NCI-H1694 (cell line): ENCODE measurements at places on chromosomes 5 and 9.

DNA sequence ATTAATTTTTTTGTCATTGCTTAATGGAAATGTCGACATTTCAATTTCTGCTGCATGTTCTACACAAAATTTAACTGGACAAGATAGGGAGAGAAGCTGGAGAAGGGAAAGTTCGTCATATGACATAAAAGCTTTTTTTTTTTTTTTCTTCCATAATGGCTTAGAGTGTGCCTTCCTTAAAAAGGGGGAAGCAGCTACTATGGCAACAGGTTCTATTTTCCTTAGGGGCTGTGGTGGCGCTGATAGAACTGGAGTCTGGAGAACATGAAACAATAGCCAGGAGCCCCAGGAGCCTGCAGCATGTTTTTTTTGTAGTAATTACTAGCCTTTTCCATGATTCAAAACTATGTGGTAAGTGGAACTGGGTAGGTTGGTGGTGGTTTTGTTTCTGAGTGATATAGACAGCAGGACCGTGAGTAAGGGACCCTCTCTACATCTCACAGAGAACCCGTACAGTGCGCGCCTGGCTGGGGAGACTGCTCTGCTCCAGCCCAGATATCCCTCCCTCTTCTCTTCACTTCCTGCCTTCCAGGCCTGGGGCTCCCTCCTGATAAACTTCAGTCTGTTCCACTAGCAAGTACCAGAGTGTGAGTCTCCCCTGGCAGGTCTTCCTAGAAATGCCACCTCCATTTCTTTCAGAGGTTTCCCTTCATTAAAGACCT lies 301.6 kb downstream of the NR3C1 start:
- no peak for DNase-seq

DNA sequence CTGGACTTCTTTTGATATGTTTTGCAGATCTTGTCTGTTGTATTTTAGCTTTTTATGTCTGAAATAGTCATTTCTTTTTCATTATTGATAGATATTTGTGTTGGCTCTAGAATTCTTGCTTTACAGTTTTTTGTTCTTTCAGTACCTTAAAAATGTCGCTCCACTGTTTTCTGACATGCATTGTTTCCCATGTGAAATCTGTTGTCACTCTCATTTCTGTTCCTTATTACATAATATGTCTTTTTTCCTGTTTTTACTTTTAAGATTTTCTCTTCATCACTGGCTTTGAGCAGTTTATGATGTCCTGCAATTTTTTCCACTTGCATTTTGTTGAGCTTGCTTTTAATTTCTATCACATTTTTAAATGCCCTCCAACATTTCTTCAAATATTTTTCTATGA lies 270.4 kb upstream of the TARS1 start:
- no peak for DNase-seq

GRCh38 chr5:120297616-120298015 lies 166.5 kb upstream of the PRR16 start:
- no peak for DNase-seq

GRCh38 chr9:126934441-126934840 lies 19.9 kb downstream of the RALGPS1 start:
- DNase-seq, result no peak

DNA sequence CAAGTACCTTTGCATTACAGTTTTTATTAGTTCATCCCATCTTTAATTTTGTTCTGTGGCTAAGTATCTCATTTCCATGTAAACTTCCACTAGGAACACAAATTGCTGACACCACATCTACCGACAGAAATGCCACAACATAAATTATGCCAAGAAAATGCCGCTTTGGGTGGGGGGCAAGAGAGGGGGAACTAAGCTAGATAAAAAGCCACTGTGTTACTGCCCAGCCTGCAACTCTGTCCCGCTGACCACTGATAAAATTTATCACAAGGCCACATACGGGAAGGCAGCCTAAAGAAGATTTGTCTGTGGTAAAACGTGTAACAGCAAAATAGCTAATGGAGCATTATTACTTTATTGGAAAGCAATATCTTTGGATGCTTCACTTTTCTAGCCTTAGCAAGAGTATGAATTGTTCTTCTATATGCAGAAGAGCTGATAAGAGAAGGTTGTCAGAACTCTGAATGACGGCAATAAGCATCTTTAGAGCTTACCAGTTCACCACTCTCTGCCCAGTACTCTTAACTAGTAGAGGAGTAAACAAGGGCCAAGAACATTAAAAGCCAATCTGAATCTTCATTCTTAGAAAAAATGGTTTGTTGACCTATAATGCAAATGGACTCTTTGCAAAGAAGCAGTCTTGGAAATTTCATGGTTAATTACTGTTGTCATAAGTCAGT lies 172.2 kb upstream of the MEF2C start:
- no peak for DNase-seq

GRCh38 chr5:174553556-174553955 lies 170.8 kb upstream of the MSX2 start:
- DNase-seq, result no peak

- no peak for DNase-seq
Measured at GRCh38 chr9:20630241-20630943, 8.1 kb upstream of the MLLT3 start.

- DNase-seq, result no peak
Measured at GRCh38 chr5:57338068-57338867, 144.3 kb downstream of the ACTBL2 start.

- no peak for DNase-seq
Measured at GRCh38 chr5:16050414-16050813, 129.2 kb downstream of the MARCHF11 start.

GRCh38 chr9:36488389-36488756 lies 84.3 kb upstream of the MELK start:
- no peak for DNase-seq

DNA sequence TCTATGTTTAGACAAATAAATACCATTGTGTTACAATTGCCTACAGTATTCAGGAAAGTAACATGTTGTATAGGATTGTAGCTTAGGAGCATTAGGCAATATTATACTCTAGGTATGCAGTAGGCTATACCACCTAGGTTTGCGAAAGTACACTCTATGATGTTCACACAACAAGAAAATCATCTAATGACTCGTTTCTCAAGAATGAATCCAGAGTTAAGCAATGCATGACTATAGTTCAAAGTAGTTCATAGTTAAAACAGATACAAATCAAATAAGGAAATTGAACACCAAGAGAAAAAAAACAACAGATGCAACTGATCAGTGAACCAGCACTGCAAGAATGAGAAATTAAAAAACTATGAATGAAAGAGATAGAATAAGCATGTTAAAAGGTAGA lies 27.6 kb upstream of the ABLIM3 start:
- DNase-seq, result no peak

GRCh38 chr9:113906411-113907110 lies 30.5 kb downstream of the ZNF618 start:
- DNase-seq, result no peak

GRCh38 chr5:38468978-38469706 lies 87.3 kb downstream of the LIFR start:
- no peak for DNase-seq

GRCh38 chr5:179963375-179963774 lies 55.7 kb upstream of the TBC1D9B start:
- no peak for DNase-seq

DNA sequence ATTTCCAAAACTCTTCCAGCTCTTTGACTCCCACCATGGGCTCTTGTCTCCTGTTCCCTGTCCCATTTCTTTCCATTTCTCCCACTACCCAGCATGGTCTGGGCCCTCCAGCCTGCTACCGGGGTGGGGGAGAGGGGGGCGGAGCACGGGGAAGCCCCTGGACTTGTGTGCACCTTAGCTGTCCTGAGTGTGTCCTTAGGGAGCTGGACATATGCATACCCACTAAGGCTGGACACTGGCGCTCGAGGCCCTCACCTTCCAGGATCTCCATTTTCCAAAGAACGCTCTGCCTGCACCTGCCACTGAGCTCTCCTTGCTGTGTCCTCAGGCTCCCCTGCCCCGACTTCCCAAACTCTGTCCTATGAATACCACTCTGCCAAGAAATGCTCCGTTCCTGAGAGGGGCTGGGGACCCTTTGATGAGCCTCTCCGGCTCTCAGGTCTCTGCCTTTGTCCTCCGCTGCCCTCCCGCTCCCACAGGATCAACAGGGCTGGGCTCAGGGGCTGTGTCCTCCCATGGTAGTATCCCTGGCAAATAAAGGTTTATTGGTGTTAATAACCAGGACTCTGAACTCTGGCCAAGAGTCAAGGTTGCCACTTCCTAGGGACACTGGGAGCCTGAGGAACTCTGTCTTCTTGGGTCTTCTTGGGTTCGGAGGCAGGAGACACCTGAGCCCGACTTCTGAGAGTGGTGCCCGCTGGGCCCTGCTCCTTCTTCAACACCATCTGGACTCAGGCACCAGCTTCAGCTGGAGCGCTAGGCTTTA lies 831 bp upstream of the SHROOM1 start:
- DNase-seq, result no peak

DNA sequence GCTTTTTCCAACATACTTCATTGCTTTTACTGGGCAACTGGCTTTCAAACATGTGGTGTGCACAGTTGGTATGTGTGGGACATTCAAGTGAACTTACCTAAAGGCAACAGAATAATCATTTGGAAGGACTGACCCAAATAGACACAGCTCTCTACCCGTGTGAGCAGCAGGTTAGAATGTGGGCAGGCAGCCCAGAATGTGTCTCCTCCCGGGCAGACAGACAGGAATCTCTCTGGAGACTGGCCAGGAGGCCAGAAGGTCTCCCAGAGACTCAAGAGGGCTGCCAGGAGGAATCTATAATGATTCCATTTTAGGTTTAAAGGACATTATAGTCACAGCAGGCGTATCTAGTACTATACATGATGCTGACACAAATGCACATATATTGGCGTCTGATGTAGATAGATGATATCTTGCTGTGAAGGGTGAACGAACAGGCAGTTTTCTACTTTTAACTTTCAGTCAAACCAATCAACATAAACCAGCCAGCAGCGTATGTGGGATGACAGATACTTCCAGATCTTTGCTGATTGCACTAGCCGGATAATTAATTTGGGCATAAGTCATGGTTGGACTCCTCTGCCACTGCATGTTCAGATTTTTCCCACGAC lies 297.4 kb upstream of the ZNF608 start:
- DNase-seq, result peak; percentile 98

- DNase-seq, result no peak
Measured at GRCh38 chr9:84557751-84558150, 111.8 kb upstream of the NTRK2 start.

DNA sequence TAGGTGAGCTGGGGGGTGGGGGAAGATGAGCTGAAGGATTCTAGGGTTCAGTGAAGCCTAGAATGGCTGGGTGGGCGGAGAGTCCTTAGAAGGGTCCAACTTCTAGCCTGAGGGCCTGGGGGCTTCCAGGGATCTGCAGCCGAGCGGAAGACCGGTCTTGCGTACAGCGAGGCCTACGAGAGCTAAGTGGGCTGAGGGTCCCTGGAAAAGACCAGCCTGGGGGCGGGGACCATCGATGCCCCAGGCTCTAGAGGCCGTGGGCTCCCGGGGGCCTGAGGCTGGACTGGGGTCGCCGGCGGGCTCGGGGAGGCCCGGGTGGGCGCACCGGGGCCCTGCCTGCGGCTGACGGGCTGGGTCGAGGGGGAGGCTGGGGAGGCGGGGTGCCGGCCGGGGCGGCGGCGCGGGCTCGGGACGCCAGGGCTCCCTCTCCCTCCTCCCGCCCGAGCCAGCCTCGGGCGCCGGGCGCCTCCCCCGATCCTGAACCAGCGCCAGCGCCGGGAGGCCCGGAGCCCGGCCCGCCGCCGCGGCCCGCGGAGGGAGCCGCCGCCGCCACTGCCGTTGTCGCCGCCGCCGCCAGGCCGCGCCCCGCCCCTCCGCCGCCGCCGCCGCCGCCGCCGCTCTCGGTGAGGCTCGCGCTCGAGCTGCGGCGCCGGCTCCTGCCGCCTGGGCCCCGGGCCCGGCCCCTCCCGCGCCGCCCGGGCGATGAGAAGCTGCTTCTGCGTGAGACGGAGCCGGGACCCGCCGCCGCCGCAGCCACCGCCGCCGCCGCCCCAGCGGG lies at the start of gene MVB12B:
Gene MVB12B, plus strand, starts transcription at position 602 of the 778 bp plus-strand sequence. Its CDS starts 101 bp downstream, at position 703.
- DNase-seq, result no peak

DNA sequence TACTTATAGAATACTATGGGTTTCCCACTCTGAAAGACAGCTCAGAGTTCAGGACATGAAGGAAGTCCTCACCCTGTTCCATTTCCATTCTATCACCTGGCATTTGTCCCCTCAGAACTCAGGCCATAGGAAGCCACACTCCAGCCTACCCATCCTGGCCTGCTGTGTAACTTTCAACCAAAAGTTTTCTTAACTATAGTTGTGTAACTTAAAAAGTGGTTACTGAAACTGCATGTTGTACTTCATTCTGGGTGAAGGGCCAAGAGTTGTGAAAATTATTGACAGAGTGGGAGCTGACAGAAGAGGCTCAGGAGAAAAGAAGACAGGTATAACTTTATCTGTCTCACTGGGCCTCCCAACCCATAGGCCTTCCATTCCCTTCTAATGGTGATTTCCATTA lies 212.5 kb downstream of the RAB3C start:
- DNase-seq, result no peak

DNA sequence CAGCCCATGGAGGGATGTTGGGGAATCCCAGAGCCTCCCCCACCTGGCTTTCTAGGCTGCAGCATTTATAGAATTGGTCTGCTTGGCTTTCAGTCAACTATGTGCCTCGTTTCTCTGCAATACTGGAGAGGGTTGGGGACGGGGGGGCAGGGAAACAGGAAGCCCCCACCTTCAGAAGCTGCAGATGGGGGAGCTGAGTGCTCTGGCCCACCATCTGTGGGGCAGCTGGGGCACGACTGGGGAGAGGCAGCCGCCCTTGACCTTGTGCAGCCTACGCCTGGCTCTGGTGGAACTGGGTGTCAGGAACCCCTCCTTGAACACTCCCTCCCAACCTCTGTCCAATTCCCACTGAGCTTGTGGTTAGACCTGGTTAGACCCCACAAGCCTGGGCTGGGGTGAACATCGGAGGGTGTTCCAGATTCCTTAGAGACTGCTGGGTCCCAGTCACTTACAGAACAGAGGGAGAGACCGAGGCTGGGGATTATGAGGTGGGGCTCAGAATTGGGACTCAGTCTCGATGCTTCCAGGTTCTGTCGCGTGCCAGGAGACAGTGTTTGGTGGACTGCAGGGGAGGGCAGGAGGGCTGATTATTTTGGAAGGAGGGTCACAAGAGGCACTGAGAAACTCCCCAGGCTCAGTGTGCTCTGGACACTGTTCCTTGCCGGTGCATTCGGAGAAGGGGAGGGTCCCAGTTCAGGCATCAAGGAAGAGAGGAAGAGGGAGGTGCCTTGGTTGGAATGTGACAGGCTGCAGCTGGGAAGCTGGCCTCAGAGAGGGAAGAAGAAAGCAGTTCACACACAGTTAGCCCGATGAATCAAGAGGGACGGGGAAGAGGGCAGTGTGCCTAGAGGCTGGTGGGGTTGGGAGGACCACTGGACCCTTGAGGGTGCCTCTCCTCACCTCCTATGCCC lies 25.6 kb downstream of the COL27A1 start:
- no peak for DNase-seq
